ENCODE measurements at places on chromosomes 3 and 15.

- DNase-seq, result no peak
These were observed 12.6 kb downstream of the CEP152 start for GRCh38 chr15:48798319-48798718.

DNA sequence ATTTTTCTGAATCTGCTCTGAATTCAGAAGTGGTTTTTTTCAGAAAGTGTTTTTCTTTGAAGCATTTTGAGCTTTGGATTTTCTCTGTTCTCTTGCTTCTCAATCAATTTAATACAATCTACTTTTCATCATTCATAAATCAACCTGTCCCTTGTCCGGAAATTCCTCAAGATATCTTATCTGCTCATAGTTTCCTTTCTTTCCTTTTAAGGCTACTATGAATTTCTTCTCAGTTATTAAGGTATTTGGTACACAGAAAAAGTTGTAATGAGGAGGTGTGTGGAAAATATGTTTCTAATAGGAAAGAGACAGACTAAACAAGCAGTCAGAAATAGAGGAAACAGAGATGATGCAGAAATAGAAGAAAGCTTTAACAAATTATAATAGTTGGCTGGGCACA lies 14.4 kb downstream of the CGGBP1 start:
- no peak for DNase-seq

DNA sequence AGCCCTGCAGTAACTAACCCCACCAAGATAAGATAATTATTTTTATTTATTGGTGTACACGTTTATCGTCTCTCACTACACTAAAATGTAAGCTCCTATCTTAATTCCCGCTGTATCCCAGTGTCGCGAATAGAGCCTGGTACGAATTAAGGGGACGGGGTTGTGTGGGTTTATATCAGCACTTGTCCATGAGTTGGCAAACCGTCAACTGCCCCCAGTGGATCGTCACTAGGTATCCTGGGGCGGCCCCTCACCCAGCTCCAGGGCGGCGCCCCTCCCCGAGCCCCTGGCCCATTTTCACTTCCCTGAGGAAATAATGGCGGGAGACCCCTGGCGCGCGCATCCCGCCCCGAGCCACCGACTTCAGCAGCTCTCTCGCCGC lies 465 bp downstream of the RUVBL1 start:
- no peak for DNase-seq

DNA sequence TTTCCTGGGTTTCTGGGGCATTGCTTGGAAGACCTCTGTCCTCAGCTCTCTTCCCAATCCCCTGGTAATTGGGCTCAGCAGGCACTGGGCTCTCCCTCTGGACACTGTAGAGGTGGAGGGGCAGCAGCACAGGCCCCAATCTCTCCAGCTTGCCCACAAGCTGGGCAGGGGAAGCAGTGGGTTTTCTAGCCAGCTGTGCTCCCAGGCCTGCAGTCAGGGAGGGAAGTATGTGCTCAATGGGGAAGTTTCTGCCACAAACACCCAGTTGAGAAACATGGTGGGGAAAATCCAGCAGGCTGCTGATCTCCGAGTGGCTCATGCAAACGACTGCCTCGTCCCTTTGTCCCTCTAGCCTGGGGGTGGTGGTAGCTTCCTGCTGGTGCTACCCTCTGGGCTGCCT lies 12.8 kb upstream of the RFT1 start:
- no peak for DNase-seq
